Hematopoietic multipotent progenitor cell (in vitro differentiated cells): ENCODE measurements at places on chromosomes 12 and 14. TPM values are rescaled to one million over a fixed set of nuclear protein-coding genes. Genes with fewer than 3 reads are reported as not detected.

- DNase-seq: peak; percentile 66
These were observed at the start of gene SETD1B for GRCh38 chr12:121803861-121804416. Gene SETD1B (plus strand): TSS chr12:121804009. CDS start chr12:121804738, 729 bp downstream.

DNA sequence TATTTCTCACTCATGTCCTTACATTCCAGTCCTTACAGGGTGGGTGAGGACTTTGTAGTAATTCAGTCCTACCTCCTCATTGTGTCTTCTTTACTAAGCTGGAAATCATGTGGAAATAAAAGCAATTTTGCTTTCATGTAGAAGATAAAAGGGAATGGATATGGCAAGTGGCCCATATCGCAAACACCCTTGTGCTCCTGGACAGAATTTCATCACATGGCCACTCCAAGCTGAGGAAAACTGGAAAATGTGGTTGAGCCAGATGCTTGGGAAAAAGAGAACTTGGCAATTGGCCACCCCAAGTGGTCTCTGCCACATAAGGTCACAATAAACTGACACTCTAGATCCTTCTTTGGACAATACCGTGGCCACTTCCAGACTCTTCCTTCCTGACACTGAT is 64.2 kb upstream of the IFNG-AS1 start:
- DNase-seq: no peak

DNA sequence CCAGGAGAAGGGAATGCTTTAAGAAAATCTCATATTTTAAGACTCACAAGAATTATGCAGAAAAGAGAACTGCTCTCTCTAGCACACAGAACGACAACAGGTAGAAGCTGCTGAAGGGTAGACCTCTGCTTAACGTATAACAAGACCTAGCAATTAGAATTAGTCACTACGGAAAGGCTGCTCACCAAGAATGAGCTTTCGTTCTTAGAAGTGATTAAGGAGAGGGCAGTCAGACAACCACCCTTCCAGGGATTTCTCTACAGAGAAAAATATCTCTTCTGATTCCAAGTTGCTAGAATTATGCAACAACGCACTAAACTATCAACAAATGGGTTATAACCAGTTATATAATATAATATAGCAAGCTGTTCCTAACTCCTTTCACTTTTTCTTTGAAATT is 18.6 kb downstream of the LRIG3 start:
- no peak for DNase-seq

- DNase-seq: peak; percentile 47
These were observed 34.1 kb downstream of the SCFD1 start for GRCh38 chr14:30656190-30656632.

- DNase-seq: no peak
These were observed 257.8 kb downstream of the DPF3 start for GRCh38 chr14:72636094-72636493.

DNA sequence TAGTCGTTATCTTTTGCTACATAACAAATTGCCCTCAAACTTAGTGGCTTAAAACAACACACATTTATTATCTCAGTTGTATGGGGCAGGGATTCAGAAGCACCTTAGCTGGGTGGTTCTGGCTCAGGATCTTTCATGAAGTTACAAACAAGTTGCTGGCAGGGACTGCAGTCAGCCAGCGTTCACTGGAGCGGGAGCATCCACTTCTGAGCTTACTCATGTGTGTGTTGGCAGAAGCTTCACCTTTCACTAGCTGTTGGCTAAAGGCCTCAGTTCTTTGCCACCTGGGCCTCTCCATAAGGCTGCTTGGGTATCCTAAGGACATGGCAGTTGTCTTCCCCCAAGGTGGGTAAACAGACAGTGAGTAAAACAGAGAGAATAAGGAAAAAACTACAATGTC is 365.7 kb downstream of the RPS29 start:
- no peak for DNase-seq

GRCh38 chr14:58426670-58427280 is 556 bp downstream of the TIMM9 start:
- DNase-seq: no peak

MAP1LC3B2 gene
- 0.81 TPM for total RNA-seq

DLGAP5 gene
- 0.54 TPM for total RNA-seq

RFX4 gene
- not detected for total RNA-seq

KRT6C gene
- total RNA-seq: not detected
